ENCODE measurements at places on chromosomes 4 and X.

DNA sequence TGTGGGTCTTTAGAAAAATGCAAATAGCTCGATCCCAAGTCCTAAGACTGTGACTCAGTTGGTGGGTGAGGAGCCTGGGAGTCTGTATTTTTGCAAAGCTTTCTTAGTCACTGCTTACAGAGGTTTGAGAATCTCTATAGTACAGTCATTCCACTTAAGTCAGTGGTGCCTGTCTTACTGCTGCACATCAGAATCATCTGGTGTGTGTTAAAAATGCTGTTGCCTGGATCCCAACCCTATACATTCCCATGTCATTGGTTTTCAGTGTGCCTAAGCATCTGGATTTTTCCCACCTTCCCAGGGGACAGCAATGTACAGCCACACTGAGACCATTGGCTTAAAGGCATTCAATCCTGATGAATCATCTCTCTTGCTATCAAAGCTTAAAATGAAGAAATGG is 21.0 kb upstream of the GEMIN8 start:
- DNase-seq = no peak

- no peak for DNase-seq
Observed at GRCh38 chrX:3598709-3599108, 114.7 kb downstream of the PRKX start.

GRCh38 chrX:150094996-150095395 is 156.7 kb upstream of the EOLA2 start:
- no peak for DNase-seq

DNA sequence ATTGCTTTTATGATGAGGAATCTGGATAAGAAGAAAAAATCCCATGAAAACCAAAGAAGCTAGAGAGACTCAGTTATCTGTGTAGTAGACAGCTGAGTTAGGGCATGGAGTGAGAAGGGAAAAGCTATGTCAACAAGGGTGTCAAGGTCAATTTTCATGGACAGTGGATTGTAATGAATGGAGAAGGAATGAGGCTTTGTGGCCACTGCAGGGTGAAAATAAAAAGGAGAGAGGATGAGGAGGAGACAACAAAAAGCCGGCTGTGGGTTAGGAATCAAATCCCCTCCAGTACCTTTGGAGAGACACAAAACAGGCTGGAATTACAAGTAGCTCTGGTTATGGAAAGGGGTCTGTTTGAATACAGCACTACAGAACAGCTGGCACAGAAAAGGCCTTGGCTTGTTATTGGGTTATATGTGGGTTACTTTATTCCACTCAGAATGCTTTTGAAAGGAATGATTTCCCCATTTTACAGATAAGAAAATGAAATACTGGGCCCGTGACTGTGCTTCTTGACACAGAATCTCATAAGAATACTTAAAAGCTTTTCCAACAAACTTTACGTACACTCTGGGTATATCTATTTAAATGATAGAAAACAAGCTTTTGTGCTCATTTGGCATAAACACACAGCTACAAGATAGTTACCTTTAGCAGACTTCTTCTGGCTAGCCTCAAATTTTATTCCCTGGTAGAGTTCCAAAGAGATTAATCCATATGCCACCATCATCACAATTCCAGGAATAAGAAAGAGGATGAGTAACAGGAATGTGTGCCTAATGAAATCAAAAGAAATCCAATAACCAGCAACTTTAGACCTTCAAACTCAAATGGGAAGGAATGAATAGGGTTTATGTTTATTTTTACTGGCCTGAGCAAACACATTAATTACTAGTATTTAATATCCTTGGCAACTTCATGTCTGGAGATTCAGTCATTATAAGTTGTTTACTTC is 7.5 kb downstream of the CCKAR start:
- no peak for DNase-seq

DNA sequence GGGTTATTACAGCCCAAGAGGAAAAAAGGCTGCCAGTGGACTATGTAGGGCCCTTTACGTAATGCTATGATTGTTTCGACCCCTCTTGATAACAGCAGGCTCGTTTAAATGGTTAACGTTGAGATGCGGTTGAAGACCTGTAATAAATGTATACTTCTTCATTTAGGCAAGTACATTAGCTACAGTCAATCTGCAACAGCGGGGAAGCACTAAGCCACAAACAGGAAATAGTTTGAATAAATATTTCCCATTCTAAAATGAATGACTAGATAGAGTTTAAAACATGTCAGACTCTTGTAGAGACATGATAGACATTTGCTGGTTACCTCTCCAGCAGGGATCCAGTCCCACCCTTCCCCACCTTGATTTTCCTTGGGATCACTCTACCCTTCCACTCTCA is 38.1 kb upstream of the STIM2 start:
- no peak for DNase-seq

GRCh38 chr4:131309628-131310027 is 1839.5 kb upstream of the PCDH10 start:
- no peak for DNase-seq

GRCh38 chr4:33446953-33447352 is 2726.8 kb downstream of the PCDH7 start:
- DNase-seq = no peak

DNA sequence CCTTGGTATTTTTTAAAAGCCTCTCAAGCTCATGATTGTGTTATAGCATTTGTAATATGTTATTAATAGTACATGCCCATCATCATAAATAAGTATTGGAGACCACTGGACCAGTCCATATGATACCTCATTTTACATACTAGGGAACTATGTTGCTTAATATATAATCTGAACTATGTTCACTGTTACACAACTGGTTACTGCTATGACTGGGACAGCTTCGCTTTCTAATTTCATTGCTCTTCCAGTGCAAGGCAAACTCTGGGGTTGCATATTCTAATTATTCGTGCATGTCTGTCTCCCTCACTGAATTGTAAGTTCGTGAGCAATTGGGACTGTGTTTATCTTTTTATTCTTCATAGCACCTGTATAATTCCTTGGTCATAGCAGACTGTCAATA is 330.5 kb downstream of the RAPGEF2 start:
- no peak for DNase-seq

GRCh38 chr4:103354006-103354405 is 155.9 kb upstream of the CENPE start:
- DNase-seq = no peak

DNA sequence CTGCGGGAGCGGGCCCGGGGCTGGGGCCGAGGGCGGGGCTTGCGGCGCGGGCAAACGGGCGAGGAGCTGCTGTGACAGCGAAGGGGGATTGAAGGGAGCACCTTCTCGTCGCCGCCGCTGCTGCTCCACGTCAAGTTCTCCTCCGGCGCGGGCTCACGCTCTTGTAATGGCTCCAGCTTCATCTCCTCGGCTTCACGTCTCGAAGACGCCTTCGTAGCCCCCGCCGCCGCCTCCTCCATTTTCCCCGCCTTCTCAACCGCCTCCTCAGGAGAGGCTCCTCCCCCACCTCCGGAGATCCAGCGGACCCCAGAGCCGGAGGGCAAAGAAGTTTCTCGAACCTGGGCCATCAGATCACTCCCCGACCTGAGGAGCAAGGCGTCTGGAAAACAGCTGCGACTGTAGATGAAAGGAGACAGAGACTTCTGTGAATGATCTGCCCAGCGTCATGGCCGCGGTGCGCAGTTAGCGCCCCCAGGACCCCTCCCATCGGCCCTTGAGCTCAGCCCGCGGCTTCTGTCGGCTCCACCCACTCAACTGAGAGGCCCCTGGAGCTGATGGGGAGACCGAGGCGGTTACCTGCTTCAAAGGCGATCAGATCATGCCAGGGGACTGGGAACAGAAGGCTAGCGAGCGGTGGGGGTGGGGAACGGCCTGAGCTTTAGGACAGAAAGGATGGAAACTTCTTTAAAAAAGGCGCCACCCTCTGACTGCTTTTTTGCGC is 895 bp downstream of the USP51 start:
- DNase-seq = peak; percentile 1

DNA sequence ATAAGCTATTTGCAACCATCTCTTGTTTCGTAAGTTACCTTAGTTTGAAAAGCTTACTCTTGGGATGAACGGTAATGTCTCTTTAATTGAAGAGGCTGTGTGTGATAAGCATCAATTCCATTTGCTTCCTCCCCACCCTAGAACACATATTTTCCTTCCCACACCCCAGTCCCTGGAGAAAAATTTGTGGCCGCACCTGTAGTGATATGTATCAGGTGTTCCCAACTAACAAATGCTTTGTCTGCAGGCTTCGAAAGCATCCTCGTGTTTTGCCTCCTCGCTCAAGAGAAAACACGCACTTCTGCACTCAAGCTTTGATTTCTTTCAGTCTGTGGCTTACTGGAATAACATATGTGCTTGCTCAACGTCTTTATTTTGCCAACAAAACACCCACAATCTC is 143.8 kb upstream of the OTUD4 start:
- DNase-seq = no peak

DNA sequence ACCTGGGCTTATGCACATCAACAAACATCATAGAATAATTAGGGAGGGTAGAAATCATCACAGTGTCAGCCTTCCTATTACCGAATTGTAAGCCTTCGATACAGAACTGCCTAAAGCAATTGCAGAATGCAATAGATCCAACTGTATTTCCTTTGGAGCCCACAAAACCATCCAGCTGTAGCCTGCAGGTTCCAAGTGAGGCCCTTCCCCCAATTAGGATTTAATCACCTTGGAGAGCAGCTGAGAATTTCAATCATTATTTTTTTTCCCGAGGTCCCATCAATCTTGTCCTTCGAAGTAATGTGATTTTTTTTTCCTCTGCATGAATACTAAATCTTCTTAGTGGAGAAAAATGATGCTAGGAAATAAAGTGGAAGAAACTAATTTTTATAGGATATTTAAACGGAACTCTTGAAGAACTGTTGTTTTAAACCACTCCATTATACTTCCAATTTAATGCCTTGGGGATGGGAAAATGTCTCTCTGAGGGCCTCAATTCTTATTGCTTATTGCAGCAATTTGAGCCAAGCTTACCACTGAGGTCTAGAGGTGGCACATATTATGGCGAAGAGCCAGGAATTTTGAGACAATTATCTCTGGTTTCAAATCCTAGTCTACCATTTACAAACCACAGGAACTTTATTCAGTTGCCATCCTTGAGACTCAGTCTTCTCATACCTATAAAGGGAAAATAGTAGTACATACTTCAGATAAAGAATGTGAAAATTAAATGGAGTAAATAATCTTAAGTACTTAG is 953.4 kb upstream of the IGFBP7 start:
- no peak for DNase-seq

GRCh38 chrX:65723706-65724105 is 56.3 kb downstream of the MSN start:
- no peak for DNase-seq

DNA sequence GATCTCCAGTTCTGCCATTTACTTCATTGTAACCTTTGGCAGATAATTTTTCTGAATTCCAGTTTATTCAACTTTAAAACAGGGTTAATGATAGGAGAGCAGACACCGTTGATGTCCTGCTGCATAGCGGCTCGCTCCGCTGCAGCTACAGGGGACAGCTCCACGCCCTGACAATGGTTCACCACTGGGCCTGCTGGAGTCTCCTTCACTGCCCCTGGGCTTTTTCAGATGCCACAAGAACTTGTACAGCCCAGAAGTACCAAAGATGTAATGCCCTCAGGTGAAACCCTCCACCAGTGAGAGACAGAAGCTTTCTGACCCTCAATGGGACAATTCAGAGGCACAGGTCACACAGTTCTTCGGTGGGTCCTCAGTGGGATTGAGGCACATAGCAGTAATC is 22.7 kb upstream of the SEPTIN11 start:
- no peak for DNase-seq

GRCh38 chrX:39705290-39705689 is 392.5 kb downstream of the BCOR start:
- DNase-seq = no peak

DNA sequence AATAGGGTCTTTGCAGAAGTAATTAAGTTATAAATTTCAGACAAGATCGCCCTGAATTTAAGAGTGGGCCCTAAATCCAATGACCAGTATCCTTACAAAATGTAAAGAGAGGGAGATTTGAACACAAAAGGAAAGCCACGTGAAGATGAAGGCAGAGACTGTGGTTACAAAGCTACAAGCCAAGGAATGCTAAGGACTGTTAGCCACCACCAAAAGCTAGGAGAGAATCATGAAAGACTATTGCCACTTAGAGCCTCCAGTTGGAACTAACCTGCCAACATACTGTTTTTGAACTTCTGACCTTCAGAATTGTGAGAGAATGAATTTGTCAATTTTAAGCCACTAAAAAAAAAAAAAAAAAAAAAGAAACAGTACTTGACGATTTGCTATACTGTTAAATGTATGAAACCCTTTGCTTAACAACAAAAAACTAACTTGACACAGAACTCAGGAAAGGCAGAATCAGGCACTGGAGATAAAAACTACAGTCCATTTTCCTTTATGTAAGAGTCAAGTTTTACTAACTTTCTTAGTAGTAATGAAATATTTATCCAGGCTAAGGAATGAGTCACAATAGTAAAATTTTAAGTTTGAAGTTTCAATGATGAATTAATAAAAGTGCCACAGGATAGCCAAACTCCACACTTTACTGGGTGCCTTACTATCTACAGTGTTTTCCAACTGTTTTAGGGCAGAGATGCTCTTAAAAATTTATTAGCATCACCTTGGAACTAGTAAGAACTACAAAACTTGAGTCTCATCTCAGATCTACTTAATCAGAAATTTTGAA is 25.1 kb downstream of the DHX15 start:
- no peak for DNase-seq

DNA sequence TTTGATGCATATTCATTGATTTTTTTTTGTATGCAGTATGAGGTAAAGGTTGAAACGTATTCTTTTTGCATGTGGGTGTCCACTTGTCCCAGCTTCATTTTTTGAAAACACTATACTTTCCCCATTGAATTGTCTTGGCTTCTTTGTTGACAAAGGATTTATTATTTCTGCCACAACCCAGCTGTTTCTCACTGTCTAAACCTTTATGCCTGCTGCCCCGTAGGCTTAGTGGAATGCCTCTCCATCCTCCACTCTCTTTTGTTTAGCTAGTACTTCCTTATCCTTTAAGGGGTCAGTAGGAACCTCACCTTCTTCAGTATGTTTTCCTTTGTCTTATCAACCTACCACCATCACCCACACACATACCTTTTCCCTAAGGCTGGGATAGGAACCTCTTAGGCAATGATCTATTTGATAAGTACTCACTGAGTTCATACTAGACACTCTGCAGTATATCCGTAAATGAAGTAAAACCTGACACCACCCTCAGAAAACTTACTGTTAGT is 8.5 kb downstream of the FMR1 start:
- no peak for DNase-seq

- no peak for DNase-seq
Observed at GRCh38 chr4:123699880-123700771, 303.5 kb downstream of the SPRY1 start.

DNA sequence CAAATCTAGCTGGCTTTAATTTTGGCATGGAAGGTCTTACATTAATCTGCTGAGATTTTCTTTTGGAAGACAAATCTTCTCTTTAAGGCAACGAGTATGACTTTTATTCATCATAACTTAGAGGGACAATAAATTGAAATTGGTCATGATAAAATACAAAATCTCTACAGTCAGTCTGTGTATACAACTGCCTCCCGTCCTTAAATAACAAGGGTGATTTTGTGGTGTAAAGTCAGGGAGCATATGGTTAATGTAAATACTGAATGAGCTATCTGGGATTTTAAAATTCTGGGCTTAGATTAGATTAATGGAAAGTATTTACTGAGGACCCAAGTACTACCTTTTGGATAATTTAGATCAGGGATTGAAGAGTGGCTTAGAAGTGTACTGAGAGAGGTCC is 328.4 kb upstream of the HAND2 start:
- DNase-seq = no peak

Measured in esophagus squamous epithelium (tissue), 5 donors.